ENCODE measurements at places on chromosomes 4 and X.
A peak's percentile ranks its signal among the peaks of the same experiment; 100 is the strongest.

GRCh38 chr4:186798951-186799659 is 75.4 kb upstream of the FAT1 start:
- no peaks in the 10 kb centered on the region for H3K27me3 ChIP-seq
- no peak for DNase-seq
- no peak overlapping the region for H3K4me3 ChIP-seq

DNA sequence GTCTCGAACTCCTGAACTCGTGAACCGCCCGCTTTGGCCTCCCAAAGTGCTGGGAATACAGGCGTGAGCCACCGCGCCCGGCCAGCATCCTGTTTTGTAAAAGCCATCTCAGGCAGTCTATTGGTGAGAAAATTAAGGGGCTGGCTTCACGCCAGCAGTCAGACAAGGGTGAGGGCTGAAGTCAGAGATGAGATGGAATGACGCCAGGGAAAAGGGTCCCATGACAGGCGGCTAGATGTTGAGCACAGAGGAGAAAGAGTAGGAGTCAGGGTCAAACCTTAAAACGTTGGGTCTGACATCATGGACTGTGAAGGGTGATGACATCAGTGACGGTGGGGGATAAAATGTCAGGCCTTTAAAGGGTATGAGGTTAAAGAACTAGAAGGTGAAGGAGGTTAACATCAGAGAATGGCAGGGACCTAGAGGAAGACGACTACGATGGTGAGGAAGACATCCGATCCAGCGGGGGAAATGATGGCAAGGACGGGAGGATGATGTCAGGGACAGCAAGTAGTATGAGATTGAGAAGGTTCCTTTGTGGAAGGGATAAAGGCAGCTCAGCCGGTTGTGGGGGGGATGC is 504 bp upstream of the RBM3 start:
- H3K36me3 ChIP-seq: peaks cover 17% of the 10 kb centered on the region
- H3K27ac ChIP-seq: peak overlapping the region; percentile 99

DNA sequence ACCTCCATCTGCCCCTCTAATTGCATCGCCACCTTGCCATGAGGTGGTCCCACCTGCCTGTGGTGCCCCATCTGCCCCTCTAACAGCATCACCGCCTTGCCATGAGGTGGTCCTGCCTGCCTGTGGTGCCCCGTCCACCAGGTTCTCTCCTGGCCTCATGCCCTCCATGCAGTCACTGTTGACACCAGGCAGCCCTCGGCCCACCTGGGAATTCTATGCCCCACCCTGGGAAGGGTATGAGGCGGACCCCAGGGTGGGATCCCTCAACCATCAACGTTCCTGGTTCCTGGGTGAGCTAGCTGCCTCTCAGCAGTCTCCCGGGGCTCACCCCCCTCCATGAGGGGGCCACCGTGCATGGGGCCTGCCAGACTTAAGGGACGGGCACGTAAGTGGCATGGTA is 38.9 kb downstream of the ACOX3 start:
- DNase-seq: no peak
- H3K27ac ChIP-seq: no peak overlapping the region
- H3K36me3 ChIP-seq: no peaks in the 10 kb centered on the region
- H3K4me1 ChIP-seq: no peaks in the 10 kb centered on the region

- no peaks in the 10 kb centered on the region for H3K27me3 ChIP-seq
- no peak overlapping the region for H3K27ac ChIP-seq
- H3K4me3 ChIP-seq: no peak overlapping the region
- H3K36me3 ChIP-seq: no peaks in the 10 kb centered on the region
Measured at GRCh38 chr4:5735463-5735862, 24.5 kb downstream of the EVC start.

DNA sequence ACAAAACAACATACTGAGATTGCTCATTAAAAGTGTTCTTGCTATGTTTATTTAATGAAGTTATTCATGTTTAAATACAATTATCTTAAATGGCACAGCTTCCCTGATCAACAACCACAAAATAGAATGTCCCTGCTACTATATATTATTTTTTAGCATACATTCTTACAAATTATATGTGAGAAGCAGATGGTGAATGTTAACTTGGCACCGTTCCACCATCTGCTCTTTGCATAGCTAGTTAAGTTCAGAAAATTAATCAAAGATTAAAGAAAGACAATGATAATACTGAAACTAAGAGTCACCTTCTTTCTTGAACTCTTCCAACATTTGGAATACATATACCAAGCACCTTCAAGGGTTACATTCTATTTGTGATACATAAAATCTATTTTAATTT is 94.2 kb downstream of the PPP3CA start:
- no peak overlapping the region for H3K4me3 ChIP-seq
- H3K27ac ChIP-seq: no peak overlapping the region
- H3K27me3 ChIP-seq: no peaks in the 10 kb centered on the region
- no peaks in the 10 kb centered on the region for H3K36me3 ChIP-seq
- H3K4me1 ChIP-seq: peaks cover 10% of the 10 kb centered on the region
- DNase-seq: no peak

- H3K4me3 ChIP-seq: no peak overlapping the region
- DNase-seq: no peak
- H3K27me3 ChIP-seq: no peaks in the 10 kb centered on the region
- peaks cover 8% of the 10 kb centered on the region for H3K36me3 ChIP-seq
- no peaks in the 10 kb centered on the region for H3K4me1 ChIP-seq
Measured at GRCh38 chrX:102672856-102673255, 21.6 kb downstream of the GPRASP1 start.

- H3K27ac ChIP-seq: no peak overlapping the region
- no peak for DNase-seq
- peaks cover 3% of the 10 kb centered on the region for H3K4me1 ChIP-seq
Measured at GRCh38 chrX:148371291-148371690, 129.1 kb upstream of the AFF2 start.

DNA sequence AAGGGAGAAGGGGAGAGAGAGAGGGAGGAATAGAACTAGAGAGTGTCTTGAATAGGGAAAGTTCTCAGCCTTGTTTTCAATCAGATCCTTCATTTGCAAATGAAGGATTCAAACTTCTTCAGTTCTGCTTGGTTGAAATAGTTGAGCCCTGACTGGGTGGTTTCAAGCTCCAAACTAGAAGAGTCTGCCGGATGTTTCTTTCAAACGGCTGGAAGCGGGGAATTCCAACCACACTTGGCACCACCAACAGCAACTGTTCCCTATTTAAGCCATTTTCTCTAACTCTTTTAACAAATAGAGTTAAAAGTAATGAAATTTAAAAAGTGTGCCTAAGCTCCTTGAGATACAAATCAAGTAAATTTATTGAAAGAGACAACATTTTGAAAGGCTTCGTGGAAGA is 67.5 kb upstream of the DDX60 start:
- DNase-seq: no peak
- peaks cover 62% of the 10 kb centered on the region for H3K36me3 ChIP-seq
- peaks cover 4% of the 10 kb centered on the region for H3K4me1 ChIP-seq
- H3K27me3 ChIP-seq: no peaks in the 10 kb centered on the region
- no peak overlapping the region for H3K4me3 ChIP-seq
- H3K27ac ChIP-seq: no peak overlapping the region

All from activated naive CD8-positive, alpha-beta T cell treated with anti-CD3 and anti-CD28 coated beads, Interleukin-2, amount 10 ng/mL, durations not matched to agents 7 days and 5 days (primary cell).